ENCODE measurements at places on chromosomes 12 and 14. TPM values are rescaled to one million over a fixed set of nuclear protein-coding genes. Genes with fewer than 3 reads are reported as not detected.
A peak's percentile ranks its signal among the peaks of the same experiment; 100 is the strongest.

- no peaks in the 10 kb centered on the region for H3K36me3 ChIP-seq
- H3K27ac ChIP-seq: no peak overlapping the region
- no peak for DNase-seq
Observed at GRCh38 chr14:50954811-50955372, 10.6 kb upstream of the PYGL start.

GRCh38 chr14:35956376-35957085, 130.4 kb downstream of the BRMS1L start:
- H3K4me1 ChIP-seq: no peaks in the 10 kb centered on the region
- no peak for DNase-seq
- peaks cover 2% of the 10 kb centered on the region for H3K27me3 ChIP-seq
- H3K36me3 ChIP-seq: no peaks in the 10 kb centered on the region
- H3K4me3 ChIP-seq: no peak overlapping the region
- no peak overlapping the region for H3K27ac ChIP-seq

DNA sequence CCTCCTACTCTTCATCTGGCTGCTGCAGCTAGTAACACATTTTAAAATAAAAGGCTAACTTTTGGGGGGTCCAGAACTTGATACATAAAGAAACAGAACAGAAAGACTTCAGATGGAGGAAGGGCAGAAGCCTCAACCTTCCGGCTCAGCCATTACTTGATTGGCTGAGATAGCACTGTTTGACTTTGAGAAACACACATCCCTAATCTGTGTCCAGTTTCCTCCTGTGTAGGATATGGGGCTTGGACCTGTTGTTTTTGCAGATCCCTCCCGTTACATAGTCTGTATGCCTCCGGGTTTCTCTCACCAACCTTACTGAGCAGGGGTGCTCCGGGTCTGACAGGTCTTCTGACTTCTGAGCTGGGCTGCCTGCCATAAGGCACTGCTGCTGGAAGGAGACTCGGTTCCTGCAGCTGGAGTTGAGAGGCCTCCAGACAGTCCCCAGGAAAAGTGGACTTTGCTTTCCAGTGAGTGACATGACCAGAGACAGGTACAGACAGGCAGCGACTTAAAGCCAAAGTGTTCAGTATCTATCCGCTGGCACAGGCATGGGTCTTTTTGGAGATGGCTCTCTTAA, 8.3 kb upstream of the ZNF641 start:
- no peaks in the 10 kb centered on the region for H3K27me3 ChIP-seq
- H3K36me3 ChIP-seq: no peaks in the 10 kb centered on the region
- no peak overlapping the region for H3K4me3 ChIP-seq

DNA sequence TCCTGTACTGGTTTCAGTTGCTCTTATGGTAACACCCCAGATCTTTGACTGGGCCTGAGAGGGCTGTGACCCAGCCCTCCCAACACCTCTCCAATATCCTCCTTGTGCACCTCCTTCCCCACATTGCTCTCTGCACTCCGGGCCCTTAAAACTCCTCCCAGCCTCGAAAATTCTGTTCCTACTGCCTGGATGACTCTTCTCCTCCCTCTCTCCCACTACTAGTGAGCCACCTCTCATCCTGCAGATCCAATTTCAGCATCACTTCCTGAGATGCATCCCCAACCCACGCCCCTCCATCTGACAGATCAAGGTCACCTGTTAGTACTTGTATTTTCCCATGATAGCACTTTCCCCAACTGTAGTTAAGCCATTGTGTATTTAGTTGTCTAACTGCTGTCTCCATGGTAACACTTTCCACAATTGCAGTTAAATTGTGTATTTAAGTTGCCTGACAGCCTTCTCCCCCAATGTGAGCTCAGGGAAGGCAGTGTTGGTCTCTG, 11.5 kb upstream of the NT5DC3 start:
- no peaks in the 10 kb centered on the region for H3K27me3 ChIP-seq
- H3K36me3 ChIP-seq: no peaks in the 10 kb centered on the region
- H3K4me1 ChIP-seq: peaks cover 3% of the 10 kb centered on the region
- no peak overlapping the region for H3K27ac ChIP-seq
- DNase-seq: no peak

GRCh38 chr14:104138718-104139459, 502 bp downstream of the KIF26A start:
- H3K4me1 ChIP-seq: peaks cover 65% of the 10 kb centered on the region
- H3K27ac ChIP-seq: no peak overlapping the region
- H3K4me3 ChIP-seq: peak overlapping the region; percentile 38

DNA sequence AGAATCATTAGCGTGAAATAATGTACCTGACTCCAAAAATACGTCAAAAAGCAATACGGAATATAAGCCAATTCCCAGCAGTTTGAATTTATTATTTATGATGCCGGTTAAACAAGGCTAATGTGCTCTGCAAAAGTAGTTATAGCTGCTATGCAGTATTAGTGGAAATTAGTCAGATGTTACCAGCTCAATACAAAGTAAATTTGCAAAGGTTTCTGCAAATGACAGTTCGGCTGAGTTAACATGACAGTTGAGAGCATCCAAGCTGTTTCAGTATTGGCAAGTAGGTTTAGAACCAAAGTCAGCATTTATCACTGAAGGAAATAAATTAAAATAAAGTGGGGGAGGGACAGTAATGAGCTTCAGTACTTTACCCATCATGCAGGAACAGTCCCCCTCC, 1665.8 kb upstream of the FLRT2 start:
- peak; percentile 34 for DNase-seq
- no peaks in the 10 kb centered on the region for H3K36me3 ChIP-seq

DNA sequence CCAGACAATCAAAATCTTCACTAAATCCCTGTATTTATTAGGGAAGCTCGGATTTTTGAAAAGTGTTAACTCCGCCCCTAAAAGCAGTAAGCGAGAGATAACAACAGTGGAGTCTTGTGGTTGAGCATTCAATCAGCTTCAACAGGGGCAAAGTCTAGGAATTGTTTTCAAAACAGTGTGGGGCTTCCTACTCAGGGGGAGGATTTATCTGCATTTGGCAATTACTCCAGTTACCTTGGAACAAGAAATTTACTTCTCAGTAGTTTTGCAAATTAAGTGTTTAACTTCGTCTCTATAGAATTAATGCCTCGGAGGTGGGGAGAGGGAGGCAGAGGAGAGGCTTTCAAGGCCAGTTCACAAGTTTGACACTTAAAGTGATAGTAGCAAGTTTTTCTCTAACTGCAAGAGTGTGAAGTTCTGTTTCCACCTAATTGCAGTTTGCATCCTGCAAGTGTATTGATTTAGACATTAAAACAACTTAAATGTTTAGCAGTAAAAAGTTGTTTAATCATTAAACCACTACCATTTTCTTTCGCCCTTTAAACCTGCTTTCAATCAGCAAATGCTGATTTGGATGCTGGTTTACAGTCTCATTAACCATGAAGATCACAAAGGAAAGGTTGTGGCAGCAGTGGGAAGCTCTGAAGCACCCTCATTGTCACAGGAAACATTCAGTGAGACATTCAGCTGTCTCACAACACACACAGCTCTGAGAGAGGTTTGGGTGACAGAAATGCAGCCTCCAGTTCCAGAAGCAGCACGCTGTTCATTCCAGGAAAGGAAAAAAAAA, 102.0 kb downstream of the HMGA2 start:
- no peak overlapping the region for H3K4me3 ChIP-seq
- H3K27ac ChIP-seq: peak overlapping the region; percentile 72
- H3K36me3 ChIP-seq: no peaks in the 10 kb centered on the region
- no peaks in the 10 kb centered on the region for H3K27me3 ChIP-seq

DNA sequence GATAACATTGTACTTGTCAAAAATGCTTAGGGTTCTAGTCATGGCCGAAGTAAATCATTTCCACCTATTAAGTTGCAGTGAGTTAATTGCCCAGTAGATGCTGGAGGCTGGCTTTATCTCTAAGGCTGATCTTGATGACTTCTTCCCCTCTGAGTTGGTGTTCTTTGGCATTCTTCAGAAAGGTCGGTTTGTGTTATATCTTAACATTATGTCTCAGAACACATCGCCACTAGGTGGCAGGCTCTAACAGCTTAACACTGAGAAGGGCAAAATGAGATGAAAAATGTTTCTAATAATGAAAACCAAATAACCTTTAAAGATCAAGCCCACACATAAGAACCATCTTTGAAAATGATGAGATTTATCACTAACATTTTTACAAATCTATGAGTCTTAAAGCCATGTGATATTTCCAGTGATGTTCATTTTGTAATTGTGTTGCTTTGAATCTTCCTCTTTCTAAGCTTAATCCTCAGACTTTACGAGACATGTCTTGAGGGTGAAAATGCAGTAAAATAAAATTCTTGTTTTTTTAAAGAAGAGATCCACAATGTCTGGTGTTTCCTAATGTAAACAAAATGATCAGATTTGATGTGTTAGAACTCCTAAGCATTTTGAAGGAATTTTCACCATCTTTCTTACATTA, 28.6 kb downstream of the SUDS3 start:
- H3K27me3 ChIP-seq: no peaks in the 10 kb centered on the region
- peaks cover 40% of the 10 kb centered on the region for H3K36me3 ChIP-seq
- H3K27ac ChIP-seq: no peak overlapping the region
- no peaks in the 10 kb centered on the region for H3K4me1 ChIP-seq
- H3K4me3 ChIP-seq: no peak overlapping the region

DNA sequence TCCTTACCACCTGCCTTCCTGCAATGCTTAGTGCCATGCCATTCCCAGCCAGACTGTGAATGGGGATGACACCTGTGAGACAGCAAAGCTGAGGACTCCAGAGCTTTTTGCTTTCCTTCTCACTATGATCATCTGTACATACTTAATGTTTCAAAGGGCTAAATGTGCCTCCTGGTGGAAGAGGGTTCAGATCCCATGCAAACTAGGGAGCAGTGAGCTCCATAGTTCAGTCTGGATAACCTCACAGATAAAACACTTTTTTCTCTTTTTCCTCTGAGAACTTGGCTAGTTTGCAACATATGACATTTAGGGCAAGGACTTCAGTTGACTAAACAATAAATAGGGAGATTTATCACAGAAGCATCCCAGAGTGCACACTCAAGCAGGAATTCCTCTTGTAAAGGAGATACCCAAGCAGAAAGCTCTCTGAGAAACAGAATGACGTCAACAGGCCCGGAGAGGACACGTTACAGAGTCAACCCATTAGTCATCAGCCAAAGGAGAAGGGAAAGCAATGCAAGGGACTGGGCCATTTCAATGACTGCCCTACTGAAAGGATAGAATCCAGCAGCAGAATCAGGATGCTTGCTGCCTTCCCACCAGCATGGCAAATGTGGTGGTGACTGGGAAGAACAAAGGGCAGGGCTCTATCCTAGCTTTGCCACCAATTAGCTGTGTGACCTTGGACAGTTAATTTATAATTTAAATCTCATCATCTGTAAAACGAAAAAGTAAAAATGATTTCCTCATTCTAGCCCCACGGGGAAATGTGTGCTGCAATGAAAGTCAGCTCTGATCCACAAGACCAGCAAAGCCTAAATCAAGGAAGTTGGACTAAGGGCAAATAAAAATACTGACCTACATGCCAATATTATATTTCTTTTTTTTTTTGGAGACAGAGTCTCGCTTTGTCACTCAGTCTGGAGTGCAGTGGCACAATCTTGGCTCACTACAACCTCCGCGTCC, 80.8 kb upstream of the ACTN1 start:
- H3K4me1 ChIP-seq: no peaks in the 10 kb centered on the region
- no peak for DNase-seq
- H3K27me3 ChIP-seq: no peaks in the 10 kb centered on the region
- H3K4me3 ChIP-seq: no peak overlapping the region
- no peak overlapping the region for H3K27ac ChIP-seq
- peaks cover 21% of the 10 kb centered on the region for H3K36me3 ChIP-seq

GRCh38 chr14:78135450-78135891, 34.7 kb upstream of the NRXN3 start:
- DNase-seq: no peak
- H3K36me3 ChIP-seq: no peaks in the 10 kb centered on the region
- H3K4me1 ChIP-seq: no peaks in the 10 kb centered on the region
- no peak overlapping the region for H3K4me3 ChIP-seq
- H3K27ac ChIP-seq: no peak overlapping the region
- no peaks in the 10 kb centered on the region for H3K27me3 ChIP-seq

DNA sequence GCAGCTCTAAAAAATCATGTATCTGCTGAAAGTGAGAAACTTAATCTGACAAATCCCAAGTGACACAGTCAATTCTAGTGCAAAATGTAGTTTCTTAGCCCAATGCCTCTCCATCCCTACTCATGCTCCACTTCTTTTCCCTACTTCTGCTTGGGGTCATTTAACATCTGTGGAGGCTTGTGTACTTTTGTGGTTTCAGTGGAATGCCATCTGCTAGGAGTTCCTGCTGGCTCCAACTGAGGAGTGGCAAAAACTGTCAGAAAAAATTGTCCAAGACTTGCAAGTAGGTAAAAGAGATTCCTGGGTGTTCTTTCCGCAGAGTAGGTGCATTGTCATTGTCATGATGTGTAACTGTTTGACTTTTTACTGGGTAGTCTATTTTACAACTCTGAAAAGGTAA, 12.5 kb upstream of the AVPR1A start:
- H3K27ac ChIP-seq: no peak overlapping the region
- H3K36me3 ChIP-seq: no peaks in the 10 kb centered on the region
- H3K4me3 ChIP-seq: no peak overlapping the region

- no peak within 1 kb of the TSS for H3K27ac ChIP-seq
- DNase-seq: peak; percentile 19
- H3K27me3 ChIP-seq: no peaks in the 10 kb centered on the region
Observed at GRCh38 chr12:112906712-112907414, at the start of gene OAS1. TSS of gene OAS1 (plus strand) at chr12:112906962. CDS start at chr12:112907040, 78 bp downstream.

GRCh38 chr12:21659383-21659782, 1.7 kb upstream of the LDHB start:
- DNase-seq: no peak
- H3K4me3 ChIP-seq: no peak overlapping the region
- no peaks in the 10 kb centered on the region for H3K27me3 ChIP-seq
- no peaks in the 10 kb centered on the region for H3K4me1 ChIP-seq
- H3K27ac ChIP-seq: no peak overlapping the region

Gene KRT83
- not detected for total RNA-seq

Gene CHGA
- total RNA-seq: 25.3 TPM

Gene KCNC2
- total RNA-seq: 23.2 TPM

Gene GCH1
- total RNA-seq: 4.6 TPM

Gene STAC3
- total RNA-seq: 1.7 TPM

Gene A2M
- 263 TPM for total RNA-seq

Gene HCAR3
- total RNA-seq: 0.44 TPM

Gene C1QL4
- 4.8 TPM for total RNA-seq

Gene ATF7IP
- total RNA-seq: 73.5 TPM
